Lung microvascular endothelial cell (primary cell): ENCODE measurements at places on chromosomes 5 and 9.
A peak's percentile ranks its signal among the peaks of the same experiment; 100 is the strongest.

GRCh38 chr5:151547364-151547763, 43.8 kb downstream of the FAT2 start:
- DNase-seq = no peak

GRCh38 chr5:77211691-77212047, 1.2 kb downstream of the PDE8B start:
- no peak for DNase-seq

DNA sequence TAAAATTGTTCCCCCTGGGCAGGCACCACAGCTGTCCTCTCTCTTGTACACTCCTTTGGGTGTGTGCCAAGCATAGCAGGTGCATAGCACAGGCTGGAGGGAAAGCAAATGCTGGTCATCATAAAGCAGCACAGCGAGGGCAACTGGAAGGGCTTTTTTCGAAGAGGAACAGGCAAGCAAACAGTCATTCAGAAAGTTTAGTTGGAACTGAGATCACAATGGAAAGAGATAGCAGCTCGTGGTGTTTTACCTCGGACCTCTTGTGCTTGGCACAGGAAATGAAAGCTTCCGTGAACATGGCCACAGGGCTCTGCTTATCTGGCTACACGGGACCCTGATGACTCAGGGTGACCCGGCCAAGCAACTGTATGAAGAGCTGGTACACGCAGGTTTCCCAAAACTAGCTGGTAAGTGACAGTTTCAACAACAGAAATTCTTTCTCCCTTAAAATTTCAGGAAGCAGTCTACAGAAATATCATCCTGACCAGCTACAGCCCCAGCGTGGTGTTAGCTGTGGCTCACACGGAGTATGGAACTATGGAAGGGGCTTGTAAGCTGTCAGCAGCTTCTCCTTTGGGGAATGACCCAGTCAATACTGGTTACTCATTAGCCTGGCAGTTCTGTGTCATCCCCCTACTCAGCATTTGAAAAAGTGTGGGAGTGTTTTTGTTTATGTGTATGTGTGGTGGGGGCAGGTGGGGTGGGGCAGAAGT, 48.1 kb downstream of the POC5 start:
- peak; percentile 80 for DNase-seq

DNA sequence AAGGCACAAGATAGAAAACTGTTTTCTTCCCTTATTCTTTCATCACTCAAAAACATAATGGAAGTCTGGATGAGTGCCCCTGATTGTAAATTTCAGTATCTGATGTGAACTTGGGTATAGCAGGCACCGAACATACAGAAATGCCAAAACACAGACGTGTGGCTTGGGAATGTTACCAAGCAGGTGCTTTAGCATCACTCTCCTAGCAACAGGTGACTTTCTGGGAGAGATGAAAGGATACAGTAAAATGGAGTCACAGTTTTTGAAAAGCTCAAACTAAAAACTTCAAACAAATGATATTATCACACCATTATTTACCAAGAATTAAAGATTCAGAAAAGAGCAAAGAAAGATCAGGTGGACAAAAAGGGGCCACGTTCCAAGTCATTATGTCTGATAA, 130.2 kb downstream of the DROSHA start:
- DNase-seq = no peak

DNA sequence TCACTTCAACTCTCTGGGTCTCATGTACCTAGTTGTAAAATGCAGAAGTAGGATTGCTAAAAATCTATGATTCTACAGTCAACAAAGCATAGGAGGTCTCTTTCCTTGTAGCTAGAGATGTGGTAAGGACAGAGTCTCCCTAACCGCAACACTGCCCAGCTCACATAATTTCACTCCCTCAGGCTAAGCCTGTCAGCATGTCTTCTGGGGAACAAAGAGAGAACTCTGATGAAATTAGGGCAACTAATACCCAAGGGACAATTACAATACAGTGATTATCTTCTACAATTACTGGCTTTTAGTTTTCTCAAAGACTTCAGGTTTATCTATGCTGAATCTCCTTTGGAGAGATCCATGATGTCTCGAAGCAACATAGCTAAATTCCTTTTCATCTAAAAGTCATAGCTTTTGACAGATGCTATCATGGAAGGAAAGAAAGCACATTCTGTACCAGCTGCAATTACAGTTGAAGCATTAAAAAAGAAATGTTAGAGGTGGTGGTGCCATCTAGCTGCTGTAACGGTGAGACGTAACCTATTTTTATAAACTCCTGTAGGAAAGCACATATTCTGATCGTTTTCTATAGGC, 141.1 kb upstream of the TARS1 start:
- peak; percentile 67 for DNase-seq

GRCh38 chr5:134506054-134507039, 19.1 kb upstream of the JADE2 start:
- DNase-seq = peak; percentile 7

- no peak for DNase-seq
Measured at GRCh38 chr5:120122703-120123102, 341.4 kb upstream of the PRR16 start.
